ENCODE measurements at places on chromosomes 5 and 9.

DNA sequence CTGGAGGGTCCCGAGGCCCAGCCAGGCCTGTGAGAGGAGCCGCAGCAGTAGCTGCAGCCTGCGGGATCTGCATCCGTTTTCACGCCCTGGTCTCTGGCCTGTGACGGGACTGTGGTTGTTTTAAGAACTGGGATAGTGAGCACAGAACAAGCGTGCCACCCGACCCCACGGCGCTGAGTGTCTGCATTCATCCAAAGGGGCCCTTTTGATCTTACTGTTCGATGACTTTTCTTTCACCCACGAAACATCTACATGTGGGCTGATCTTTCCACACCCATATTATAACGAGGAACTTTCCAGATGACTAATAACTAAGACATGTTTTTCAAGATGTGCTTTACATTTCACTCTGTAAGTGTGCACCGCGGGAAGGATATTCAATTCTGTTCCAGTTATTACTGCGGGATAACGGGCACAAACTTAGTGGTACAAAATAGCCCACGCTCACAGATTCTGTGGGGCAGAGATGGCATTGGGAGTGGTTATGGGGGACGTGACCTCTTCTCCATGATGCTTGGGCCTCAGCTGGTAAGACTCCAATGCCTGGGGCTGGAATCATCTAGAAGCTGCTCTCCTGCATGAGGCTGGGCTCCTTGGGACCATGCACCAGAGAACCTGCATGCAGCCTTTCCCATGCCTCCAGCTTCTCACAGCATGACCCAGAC, 165.0 kb downstream of the SYK start:
- no peak for DNase-seq

GRCh38 chr5:60445427-60445826, 254.5 kb downstream of the DEPDC1B start:
- DNase-seq, result no peak

- no peak for DNase-seq
Measured at GRCh38 chr5:98727686-98728085, 45.8 kb upstream of the RGMB start.

DNA sequence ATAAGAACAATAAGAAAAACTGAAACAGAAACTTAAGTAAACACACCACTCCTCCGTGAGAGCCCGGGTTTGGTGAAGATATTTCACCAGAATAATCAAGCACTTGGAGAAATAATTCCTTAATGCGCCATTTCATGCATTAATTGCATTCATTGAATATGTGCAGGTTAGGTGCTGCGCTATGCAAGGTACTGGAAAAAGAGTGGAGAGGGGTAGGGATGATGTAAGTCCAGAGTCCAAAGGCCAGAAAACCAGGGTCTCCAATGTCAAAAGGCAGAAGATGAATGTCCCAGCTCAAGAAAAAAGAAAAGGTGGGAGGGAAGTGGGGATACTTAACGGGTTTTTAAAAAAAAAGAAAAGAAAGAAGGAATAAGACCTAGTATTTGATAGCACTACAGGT, 669 bp upstream of the ZFP37 start:
- DNase-seq, result no peak

DNA sequence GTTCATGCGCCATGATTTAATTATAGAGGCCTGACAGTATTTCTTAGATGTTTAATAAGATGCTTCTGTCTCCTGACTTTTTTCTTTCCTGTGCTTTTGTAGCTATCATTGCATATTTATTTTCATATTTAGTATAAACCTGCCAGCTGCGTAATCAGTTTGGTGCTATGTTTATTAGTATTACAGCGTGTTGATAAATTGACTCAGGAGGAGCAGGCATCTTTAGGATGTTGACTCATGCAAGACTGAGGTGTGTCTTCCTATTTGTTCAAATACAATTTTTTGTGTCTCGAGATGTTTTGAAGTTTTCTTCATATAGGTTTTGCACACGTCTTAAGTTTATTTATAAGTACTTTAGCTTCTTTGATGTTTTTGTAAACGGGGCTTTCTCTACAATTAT, 35.9 kb upstream of the EXOC3 start:
- DNase-seq, result no peak

GRCh38 chr9:26928902-26929495, 18.0 kb downstream of the PLAA start:
- DNase-seq, result no peak

- no peak for DNase-seq
Measured at GRCh38 chr9:69204849-69205248, 30.8 kb downstream of the TJP2 start.

- DNase-seq, result no peak
Measured at GRCh38 chr5:59040804-59041201, 457.9 kb downstream of the RAB3C start.

- no peak for DNase-seq
Measured at GRCh38 chr5:139678751-139679750, 30.9 kb downstream of the CXXC5 start.

DNA sequence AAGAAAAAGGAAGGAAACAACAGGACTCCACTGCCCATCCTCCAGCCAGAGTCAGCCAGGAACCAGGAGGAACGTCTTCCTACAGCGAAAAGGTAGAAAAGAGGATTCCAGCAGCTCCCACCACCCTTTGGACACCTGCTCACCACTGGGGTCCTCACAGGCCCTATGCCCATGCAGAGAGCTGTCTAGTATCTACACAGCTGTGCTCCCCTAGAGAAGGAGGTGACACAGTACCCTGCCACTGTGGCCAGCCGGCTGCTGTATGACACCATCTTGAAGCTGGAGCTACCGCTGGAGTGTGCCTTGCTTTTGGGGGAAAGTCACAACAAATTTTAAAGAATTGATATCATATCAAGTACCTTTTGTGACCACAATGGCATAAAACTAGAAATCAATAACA, 92.6 kb downstream of the GTF3C4 start:
- no peak for DNase-seq

- no peak for DNase-seq
Measured at GRCh38 chr9:114280636-114281472, 42.0 kb upstream of the ORM1 start.
